ENCODE measurements at places on chromosomes 5 and 9. TPM values are rescaled to one million over a fixed set of nuclear protein-coding genes. Genes with fewer than 3 reads are reported as not detected.

IFNA2 gene
- not detected for total RNA-seq

PCDHGA12 gene
- 29.1 TPM for total RNA-seq

PCBD2 gene
- 19.5 TPM for total RNA-seq

KCNV2 gene
- total RNA-seq: not detected

PHF24 gene
- 0.14 TPM for total RNA-seq

DNA sequence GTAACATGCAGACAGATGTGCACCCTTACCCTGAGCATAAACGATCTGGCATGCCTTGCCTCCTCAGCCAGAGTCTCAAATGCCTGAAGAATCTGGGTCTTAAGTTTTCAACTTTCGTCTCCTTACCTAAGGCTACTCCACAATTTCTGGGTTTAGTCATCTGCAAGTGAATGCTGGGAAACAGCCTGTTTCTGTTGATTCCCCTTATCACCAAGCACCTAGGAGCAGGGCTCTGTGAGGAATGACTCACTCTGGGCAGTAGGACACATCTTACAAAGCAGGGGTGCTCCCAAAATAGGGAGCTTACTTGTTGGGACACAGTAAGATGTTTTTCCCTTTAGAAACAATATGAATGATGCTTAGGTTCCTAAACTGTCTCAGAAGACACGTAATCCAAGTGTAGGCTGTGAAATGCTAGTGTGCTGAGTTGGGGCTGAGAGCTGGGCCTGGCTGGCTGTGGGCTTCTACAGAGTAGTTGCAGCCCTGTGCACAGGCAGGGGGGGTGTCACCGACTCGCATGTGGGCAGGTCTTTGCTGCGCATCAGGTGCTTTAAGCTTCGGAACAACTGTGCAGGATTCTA lies 58.0 kb downstream of the DAP start:
- no peak overlapping the region for H3K4me3 ChIP-seq
- no peaks in the 10 kb centered on the region for H3K36me3 ChIP-seq
- peaks cover 28% of the 10 kb centered on the region for H3K4me1 ChIP-seq
- peak; percentile 57 for DNase-seq
- no peaks in the 10 kb centered on the region for H3K27me3 ChIP-seq

DNA sequence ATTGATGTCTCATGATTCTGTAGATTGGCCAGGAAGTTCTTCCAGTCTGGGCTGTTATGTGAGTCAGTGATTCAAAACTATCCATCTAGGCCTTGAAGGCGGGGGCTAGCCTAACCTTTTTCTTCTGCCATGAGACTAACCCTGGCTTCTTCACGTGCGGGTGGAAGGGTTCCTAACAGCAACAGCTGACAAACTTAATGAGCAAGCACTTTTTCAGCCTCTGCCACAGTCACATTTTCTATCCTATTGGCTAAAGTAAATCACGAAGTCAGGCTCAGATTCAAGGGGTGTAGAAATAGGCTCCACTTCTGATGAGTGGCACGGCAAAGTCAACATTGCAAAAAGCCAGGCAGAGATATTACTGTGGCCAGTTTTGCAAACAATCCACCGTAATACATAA lies 68.4 kb downstream of the STK32A start:
- DNase-seq: no peak
- H3K27ac ChIP-seq: no peak overlapping the region
- H3K36me3 ChIP-seq: no peaks in the 10 kb centered on the region
- H3K4me1 ChIP-seq: peaks cover 16% of the 10 kb centered on the region
- H3K27me3 ChIP-seq: no peaks in the 10 kb centered on the region

GRCh38 chr9:136763649-136764035 lies 676 bp downstream of the LCN15 start:
- peaks cover 6% of the 10 kb centered on the region for H3K27me3 ChIP-seq
- H3K4me1 ChIP-seq: no peaks in the 10 kb centered on the region
- no peaks in the 10 kb centered on the region for H3K36me3 ChIP-seq
- no peak for DNase-seq
- H3K27ac ChIP-seq: no peak overlapping the region
